ENCODE measurements at places on chromosomes 1 and 21. TPM values are rescaled to one million over a fixed set of nuclear protein-coding genes. Genes with fewer than 3 reads are reported as not detected.

Gene OR6N2
- total RNA-seq, result not detected

Gene KLHL20
- 26.4 TPM for total RNA-seq

Gene C1orf216
- total RNA-seq, result 26.8 TPM

Gene FCRL2
- not detected for total RNA-seq

- no peak for DNase-seq
- no peaks in the 10 kb centered on the region for H3K27me3 ChIP-seq
- H3K4me1 ChIP-seq, result peaks cover 18% of the 10 kb centered on the region
- H3K4me3 ChIP-seq, result no peak overlapping the region
These were observed 2.1 kb upstream of the RAB3GAP2 start for GRCh38 chr1:220274251-220274855.

DNA sequence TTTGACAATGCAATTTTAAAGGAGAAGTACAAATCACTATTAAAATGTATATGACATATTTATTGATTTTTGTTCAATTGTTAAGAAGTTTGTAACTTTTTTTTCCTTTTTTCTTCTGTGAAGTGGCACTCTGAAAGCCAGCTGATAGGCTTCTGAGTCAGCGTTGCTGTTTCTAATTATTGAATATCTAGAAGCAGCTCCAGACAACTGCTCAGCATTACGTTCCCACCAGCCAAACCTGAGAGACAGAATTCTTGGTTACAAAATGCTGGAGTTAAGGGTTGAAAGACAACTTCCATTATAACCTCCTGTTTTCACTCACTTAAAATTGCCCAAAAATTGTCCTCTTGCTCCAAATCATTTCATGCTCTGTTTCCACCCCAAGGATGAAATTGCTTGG, 31.4 kb upstream of the LMX1A start:
- no peak overlapping the region for H3K27ac ChIP-seq
- peaks cover 50% of the 10 kb centered on the region for H3K27me3 ChIP-seq
- H3K36me3 ChIP-seq, result no peaks in the 10 kb centered on the region

- H3K4me3 ChIP-seq, result no peak overlapping the region
- peaks cover 12% of the 10 kb centered on the region for H3K36me3 ChIP-seq
- no peaks in the 10 kb centered on the region for H3K4me1 ChIP-seq
- no peak for DNase-seq
- no peak overlapping the region for H3K27ac ChIP-seq
These were observed 41.5 kb downstream of the CEP350 start for GRCh38 chr1:179996099-179996498.

GRCh38 chr1:45542591-45542990, 8.0 kb upstream of the AKR1A1 start:
- no peaks in the 10 kb centered on the region for H3K36me3 ChIP-seq
- no peak for DNase-seq
- H3K27ac ChIP-seq, result no peak overlapping the region
- H3K27me3 ChIP-seq, result no peaks in the 10 kb centered on the region
- no peak overlapping the region for H3K4me3 ChIP-seq
